ENCODE measurements at places on chromosomes 6 and 20.

DNA sequence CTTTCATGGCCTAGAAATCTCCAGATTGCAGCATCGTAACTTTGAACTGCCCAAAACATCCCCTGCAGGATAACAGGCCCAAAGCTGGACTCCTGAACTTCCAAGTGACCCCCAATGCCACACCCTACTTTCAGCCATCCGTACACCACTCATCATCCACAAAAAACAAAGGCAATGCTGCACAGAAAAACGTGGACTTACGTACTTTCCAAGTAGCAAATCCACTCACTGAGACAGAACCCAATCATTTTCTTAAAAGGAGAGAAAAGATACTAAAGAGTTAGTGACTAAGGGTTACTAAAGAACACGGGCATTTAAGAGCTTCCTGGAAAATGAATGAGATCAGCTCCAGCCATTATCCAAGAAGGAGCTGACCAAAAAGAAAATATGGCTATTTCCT, 211.0 kb downstream of the WDR27 start:
- no peak for DNase-seq

DNA sequence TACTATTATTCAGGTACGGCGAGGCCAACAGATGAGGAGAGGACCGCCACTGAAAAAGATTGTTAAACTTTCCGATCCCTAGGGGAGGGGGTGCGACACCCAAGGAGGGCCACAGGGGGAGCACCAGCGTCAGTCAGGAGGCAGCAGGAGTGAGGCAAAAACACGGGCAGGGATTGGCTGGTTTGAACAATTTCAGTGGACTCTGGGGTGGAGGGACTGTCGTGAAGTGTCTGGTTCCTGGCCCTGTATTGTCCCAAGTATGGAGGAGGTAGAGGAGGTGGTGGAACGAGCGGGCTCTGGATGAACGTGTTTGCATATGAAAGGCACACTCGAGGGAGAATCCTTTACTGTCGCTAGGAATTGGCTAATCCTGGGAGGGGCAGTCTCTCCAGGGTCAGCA, 32.5 kb upstream of the MCUR1 start:
- no peak for DNase-seq

GRCh38 chr6:107877968-107878367, 53.9 kb upstream of the SCML4 start:
- no peak for DNase-seq

DNA sequence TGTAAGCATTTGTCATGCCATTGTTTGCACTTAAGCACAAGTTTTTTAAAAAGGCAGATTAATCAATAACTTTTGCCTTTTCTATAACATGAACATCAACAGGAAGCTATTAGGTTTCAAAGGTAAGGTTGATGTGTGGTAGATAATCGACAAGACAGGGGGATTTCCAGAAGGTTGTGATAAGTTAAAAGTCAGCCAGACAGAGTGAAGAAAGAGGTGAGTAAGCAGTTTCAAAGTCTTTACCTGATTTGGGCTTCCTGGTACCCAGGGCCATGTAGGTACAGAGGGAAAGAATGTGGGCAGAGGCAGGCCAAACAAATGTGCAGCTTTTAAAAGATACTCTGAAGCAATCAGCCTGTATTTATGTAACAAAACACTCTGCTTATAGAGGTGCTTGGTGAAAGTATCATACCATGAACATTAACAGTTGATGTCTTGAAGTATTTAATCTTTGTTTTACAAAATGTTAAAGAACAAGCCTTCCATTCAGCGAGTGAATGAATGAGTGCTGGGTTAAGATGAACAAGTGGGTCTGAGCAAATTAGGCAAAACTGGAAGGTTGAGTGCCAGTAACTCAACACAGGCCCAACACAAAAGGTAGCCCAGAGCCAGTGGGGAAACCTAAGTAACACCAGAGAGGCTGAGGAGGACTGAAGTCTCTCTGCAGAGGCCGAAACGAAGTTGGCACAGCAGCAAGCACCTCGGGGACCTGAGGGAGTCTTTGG, 60.2 kb downstream of the LRRC1 start:
- no peak for DNase-seq

DNA sequence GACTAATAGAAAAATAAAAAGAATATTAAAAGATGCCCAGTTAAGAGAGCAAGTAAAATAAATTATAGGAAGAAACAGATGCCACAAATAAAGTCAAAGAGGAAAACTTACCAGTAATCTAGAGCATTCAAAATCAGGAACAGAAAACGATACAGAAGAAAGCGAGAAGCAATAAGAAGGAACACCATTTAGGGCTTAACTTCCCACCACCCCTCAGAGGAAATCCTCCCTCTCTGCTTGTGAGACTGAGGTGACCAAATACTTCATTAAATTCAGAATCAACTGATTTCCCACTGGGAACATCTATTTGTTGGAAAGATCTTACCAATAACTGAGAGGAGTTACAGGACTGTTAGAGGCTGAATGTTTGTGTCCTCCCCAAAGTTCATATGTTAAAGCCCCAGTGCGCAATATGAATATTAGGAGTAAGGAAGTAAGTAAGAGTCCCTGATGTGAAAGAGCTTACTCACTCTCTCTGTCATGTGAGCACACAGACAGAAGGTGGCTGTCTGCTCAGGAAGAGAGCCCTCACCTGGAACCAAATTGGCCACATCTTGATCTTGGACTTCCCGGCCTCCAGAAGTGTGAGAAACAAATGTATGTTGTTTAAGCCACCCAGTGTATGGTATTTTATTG, 19.5 kb downstream of the KATNA1 start:
- no peak for DNase-seq

DNA sequence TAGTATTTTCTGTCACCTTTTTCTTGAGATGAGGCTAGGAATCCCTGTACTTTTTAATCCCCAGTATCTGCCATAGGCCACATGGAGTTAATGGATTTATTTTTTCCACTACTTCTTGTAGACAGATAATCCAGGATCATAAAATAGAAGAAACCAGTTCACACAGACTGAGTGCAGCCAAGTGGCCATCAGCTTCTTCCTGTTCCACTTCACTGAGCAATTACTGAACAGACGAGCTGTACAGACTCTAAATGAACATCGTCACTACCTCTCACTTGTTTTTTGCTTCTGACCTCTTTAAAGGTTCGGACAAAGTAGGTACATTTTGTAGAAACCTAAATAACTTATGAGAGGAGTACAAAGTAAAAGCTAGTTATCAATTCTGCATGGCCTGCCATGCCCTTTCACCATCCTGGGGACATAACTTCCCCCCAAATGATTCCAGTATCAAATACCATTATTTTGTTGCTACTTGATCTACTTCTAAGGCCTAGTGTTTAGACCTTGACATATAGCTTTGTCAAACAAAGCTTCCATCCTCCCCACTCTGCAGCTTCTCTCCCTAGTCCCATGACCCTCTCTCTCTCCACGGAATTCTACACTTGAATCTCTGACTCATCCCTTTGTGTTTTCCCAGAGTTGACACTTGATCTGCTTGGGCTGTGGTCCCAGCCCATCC, 34.4 kb upstream of the ARHGAP18 start:
- no peak for DNase-seq

DNA sequence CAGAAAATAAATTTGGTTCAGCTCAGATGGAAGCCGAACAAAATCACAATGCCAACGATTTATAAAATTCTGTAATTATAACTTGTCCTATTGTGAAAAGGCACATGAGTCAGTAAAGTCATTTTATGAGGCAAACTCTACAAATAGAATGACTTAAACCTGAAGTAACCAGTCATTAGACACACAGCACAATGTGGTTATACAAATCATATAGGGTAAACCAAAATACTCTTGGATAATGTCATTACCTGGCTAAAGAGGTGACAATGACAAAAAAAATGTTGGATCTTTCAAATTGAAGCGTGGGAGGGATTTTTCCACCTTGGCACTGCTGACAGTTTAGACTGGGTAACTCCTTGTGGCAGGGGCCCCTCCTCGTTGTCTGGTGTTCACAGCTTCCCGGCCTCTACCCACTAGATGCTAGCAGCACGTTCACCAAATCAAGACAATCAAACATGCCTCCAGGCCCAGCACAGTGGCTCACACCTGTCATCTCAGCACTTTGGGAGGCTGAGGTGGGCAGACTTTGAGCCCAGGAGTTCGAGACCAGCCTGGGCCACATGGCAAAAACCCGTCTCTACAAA, 5.0 kb downstream of the ANKRD60 start:
- no peak for DNase-seq

- DNase-seq, result no peak
Observed at GRCh38 chr6:112237595-112237994, 16.8 kb downstream of the LAMA4 start.

DNA sequence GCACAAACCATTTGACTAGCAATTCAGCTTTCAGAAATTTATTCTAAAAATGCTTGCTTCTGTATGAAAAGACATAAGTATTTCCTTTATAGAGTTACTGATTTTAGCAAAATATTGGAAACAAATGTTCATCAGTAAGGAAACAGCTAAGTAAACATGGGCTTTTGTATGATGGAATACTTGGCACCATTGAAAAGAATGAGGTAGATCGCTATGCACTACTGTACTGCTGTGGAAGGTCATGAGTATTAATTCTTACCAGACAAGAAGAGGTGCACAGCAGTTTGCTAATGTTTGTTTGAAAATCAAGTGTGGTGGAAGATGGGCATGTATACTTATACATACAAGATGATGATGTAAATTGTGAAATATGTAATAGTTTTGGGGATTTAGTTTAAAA, 73.0 kb downstream of the FARS2 start:
- no peak for DNase-seq

DNA sequence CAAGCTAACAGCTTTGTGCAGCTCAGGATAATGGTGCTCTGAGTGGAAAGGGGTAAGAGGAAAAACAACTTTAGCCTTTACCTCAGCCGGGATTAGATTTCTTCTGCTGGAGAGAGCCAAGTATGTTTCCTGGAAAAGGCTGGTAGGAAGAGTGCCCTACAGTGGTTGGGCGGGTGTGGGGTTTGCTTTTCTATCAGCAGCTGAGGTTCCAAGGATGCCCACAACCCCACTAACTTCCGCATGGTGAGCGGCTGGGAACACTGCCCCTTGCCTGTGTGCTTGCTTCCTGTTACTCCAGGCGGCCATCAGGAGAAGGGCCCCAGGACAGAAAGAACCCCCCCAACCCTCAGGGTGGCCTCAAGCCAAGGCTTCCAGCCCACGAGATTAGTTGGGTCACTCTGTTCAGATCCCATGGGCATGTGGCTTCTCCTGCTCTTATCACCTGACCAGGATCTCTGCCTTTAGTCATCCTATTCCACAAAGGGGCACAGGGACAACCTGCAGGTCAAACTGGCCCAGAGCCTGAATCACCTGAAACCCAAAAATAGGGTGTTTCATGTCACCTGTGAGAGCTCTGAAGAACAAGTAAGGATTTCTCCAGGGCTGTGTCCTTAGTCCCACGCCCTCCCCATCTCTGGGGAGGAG, 10.5 kb downstream of the MRPS18A start:
- DNase-seq, result no peak

DNA sequence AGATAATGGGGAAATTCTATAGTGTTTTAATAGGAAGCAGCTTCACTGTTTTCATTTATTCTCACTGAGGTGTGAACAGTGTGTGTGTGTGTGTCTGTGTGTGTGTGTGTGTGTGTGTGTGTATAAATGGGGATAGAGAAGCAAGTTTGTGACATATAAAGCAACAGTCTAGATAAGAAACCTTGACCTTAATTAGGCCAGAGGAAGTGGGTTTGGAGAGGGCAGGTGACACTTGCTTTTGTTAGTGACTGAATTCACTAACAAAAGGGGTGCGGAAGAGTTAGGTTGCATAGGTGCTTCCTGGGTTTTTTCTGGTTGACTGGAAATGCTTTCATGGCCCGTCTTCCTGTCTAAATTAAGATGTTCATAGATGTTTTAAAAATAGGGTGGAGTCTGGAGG, 515.7 kb upstream of the FLRT3 start:
- no peak for DNase-seq

GRCh38 chr20:5024103-5024502, 22.8 kb upstream of the SLC23A2 start:
- no peak for DNase-seq

- DNase-seq, result no peak
Observed at GRCh38 chr6:134345789-134346188, 27.9 kb upstream of the SGK1 start.

GRCh38 chr6:105836379-105836778, 249.8 kb upstream of the PRDM1 start:
- no peak for DNase-seq

GRCh38 chr20:15318682-15319081, 981.3 kb upstream of the FLRT3 start:
- DNase-seq, result no peak

DNA sequence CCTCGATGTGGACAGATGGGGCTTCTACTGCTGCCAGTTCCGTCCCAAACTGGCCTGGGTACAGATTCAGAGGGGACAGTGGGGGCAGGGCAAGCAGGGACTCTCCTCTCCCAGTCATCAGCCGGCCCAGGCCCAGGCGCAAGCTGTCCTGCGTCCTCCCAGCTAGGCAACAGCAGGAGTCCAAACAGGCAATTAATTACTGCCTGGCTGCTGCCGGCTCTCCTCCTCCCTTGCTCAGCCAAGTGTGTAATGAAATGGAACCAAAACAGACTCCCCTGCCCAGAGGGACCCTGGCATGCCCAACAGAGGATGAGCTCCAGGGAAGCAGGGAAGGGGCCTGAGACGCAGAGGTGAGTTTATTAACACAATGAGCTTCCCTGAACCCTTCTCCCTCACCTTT, 17.8 kb upstream of the SLC32A1 start:
- DNase-seq, result no peak

DNA sequence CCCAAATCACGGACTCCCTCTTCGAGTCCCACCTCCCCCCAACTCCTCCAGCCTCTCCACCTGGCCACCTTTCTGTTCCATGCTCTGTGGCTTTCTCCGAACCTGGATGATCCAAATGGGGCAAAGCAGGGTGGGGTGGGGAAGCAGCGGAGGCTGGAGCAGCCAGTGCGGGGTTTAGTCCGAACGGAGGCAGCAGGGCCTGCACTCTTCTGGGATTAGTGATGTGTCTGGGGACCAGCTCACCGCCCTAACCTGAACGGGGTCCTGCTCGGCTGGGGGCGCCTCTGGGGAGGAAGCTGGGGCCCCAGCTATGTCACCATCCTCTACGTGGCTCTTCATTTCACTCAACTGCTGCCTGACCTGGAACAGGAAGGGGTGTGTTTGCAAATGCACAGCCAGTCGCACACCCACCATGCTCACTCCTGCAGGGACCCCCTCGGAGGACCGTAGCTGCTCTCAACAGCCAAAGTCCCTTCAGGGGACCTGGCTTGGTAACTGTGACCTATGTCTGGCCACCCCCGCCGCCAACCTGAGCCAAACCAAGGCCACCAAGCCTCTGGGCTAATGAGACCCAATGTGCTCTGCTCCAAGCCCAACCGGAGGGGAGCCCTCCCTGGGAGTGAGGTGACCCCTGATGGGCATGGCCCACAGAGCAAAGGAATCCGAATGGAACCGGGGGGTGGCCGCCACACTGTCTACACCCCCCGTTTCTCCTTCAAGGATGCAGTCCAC, 46.8 kb downstream of the DSTN start:
- DNase-seq, result no peak

Measured in NCI-H1930 (cell line).